ENCODE measurements at places on chromosomes 5 and 9.

GRCh38 chr9:81394881-81395675, 294.3 kb downstream of the TLE1 start:
- DNase-seq: no peak

GRCh38 chr9:5274770-5275169, 29.7 kb downstream of the RLN2 start:
- no peak for DNase-seq

- DNase-seq: no peak
These were observed 70.2 kb downstream of the BASP1 start for GRCh38 chr5:17287501-17288155.

GRCh38 chr9:124452326-124452725, 2.1 kb downstream of the ADGRD2 start:
- DNase-seq: no peak

DNA sequence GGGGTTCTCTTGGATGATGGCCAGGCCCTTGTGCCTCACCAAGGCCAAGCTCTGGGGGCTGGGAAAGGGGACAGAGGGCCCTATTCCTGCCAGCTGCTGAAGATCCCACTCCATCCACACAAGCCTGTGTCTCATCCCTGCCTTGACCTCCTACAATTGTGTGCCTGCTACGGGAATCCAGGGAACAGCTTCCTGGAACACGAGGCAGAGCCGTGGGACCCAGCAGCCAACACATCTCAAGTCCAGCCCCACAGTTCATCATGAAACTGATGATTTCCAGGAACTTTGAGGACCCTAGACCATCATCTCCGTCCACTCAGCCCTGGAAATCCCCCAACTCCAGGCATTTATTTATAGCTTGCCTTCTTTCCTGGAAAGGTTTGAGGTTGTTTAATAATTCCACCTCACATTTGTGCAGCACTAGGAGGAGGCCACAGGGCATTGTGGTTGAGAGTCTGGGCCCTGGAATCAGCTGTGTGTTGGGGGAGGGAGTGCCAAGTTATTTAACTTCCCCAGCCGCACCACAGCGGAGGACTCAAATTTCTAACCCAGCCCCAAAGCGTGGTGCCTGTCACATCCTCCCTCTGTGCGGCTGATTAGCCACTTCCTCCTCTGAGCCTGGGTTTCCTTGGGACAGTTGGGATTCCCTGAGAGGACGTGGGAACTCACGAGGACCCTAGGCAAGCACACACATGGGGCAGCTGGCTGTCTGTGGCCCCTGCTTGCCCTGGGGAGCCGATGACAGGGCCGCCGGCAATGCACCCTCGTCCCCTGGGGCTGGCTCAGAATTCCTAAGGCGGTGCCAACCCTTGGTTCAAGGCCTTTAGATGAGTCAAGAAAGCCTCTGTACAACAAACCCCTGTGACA, 58.2 kb upstream of the GGTA1 start:
- peak; percentile 96 for DNase-seq

GRCh38 chr5:127101533-127101932, 28.2 kb upstream of the C5orf63 start:
- DNase-seq: no peak
